ENCODE measurements at places on chromosomes 2 and 18.

DNA sequence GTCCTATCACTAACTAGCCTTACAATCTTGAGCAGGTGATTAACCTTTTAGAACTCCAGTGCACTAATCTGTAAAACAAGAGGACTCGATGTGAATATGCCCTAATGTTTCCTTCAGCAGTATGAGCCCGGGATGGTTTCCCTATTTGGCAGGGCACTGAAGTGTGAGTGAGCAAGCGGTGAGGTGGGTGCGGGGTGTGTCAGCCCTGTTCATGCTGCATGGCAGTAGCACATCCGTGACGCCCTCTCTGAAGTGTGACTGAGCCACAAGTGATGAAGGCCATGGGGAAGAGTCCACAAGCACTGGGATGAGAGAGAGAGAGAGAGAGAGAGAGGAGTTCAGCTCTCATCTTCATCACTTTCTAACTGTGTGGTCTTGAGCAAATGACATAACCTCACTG is 168.7 kb downstream of the SETBP1 start:
- no peak for DNase-seq

DNA sequence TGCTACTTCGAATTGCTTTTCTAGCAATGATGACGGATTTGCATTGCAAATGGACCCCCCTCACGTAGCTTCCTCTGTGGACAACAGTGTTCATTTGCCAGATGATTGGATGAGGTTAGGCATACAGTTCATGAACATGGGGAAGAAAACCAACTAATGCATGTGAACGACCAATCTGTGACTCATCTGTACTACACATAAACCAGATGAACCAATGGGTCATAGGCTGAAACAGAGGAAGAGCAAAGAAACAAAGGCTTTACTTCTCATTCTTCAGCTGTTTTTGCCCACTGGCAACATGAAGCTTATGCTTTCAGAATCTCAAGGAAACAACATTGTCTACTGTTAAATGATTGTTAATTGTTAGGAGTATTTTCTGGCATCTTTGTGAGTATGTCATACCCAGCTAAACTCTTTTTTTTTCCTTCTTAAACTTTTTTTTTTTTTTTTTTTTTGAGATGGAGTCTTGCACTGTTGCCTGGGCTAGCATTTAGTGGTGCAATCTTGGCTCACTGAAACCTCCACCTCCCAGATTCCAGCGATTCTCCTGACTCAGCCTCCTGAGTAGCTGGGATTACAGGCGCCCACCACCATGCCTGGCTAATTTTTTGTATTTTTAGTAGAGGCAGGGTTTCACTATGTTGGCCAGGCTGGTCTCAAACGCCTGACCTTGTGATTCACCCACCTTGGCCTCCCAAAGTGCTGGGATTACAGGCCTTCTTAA is 35.5 kb downstream of the EFEMP1 start:
- no peak for DNase-seq

- DNase-seq = no peak
These were observed 1038.0 kb upstream of the PIK3C3 start for GRCh38 chr18:40917056-40917455.

DNA sequence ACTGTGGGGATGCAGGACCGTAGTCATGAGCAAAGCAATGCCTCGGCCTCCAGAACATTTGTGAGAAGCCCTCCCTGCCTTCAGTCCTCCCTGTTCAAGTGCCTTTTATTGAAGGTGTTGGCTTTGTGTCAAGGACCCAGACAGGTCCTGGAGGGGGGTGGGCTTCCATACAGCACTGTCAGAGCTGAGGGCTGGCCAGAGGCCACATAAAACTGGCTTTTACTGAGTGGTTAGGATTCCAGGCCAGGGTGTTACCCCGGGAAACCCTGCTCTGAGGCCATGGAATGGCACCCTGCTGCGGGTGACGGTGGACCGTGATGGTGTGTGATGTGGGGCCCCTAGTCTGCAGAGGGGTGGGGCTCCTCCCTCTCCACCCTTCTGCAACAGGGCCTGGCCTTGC is 41.6 kb downstream of the TOGARAM2 start:
- no peak for DNase-seq

- no peak for DNase-seq
These were observed 134.9 kb upstream of the ZNF236 start for GRCh38 chr18:76687304-76687962.

DNA sequence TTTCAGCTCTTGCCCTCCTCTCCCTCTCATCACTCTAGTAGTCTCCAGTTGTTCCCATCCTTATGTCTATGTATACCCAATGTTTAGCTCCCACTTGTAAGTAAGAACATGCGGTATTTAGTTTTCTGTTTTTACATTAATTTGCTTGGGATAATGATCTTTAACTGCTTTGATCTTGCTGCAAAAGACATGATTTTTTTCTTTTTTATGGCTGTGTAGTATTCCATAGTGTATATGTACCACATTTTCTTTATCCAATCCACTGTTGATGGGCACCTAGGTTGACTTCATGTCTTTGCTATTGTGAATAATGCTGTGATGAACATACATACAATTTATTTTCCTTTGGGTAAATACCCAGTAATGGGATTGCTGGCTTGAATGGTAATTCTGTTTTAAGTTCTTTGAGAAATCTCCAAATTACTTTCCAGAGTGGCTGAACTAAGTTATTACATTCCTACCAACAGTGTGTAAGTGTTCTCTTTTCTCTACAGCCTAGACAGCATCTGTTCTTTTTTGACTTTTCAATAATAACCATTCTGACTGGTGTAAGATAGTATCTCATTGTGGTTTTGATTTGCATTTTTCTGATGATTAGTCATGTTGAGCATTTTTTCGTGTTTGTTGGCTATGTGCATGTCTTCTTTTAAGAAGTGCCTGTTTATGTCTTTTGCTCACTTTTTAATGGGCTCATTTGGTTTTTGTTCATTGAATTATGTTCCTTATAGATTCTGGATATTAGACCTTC is 179.6 kb upstream of the SLC39A10 start:
- DNase-seq = no peak

DNA sequence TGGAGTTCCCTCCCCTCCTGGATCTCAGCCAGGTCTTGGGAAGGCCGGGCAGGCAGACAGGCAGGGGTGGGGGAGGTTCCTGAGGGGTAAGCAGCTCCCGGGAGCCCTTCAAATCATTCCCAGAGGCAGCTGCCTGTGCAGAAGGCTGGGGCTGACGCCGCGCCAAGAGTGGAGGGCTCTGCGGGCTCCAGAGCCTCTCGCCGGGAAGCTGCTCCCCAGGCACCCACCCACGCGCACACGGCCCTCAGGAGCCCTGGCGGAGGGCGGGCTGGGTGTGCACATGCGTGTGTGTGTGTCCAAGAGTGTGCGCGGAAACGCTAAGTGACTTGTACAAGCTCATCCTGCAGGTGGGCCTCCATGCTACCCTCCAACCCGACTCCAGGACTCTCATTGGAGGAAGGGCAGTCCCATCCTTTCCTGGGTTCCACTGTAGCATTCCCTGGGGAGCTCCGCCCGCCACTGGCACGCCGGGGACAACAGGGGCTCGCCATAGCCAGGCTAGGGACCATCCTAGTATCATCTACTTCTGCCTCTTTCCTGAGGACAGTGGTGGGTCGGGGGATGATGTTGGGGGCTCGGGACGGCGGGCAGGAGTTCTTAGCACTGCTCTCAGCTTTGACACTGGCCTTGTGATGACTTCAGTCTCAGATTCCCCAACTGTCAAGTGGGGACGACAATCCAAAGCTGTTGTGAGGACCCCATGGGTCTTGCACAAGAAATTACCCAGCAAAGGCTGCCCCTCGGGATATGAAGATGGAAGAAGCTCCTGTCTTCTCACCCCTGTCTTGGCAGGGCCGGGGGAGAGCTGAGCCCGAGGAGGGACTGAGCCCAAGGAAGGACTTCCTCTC is 50.3 kb downstream of the INHBB start:
- DNase-seq = peak; percentile 44

DNA sequence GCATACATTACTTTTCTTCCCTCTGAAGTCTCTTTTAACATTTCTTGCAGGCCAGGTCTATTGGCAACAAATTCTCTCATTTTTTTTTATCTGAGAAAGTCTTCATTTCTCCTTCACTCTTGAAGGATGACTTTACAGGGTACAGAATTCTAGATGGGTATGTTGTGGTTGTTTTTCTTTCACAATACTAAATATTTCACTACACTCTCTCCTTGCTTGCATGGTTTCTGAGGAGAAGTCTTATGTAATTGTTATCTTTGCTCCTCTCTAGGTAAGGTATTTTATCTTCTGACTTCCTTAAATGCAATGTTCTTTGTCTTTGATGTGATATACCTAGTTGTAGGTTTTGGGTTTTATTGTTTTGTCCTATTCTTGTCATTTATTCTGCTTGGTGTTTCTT is 371.1 kb downstream of the FIGN start:
- DNase-seq = no peak

DNA sequence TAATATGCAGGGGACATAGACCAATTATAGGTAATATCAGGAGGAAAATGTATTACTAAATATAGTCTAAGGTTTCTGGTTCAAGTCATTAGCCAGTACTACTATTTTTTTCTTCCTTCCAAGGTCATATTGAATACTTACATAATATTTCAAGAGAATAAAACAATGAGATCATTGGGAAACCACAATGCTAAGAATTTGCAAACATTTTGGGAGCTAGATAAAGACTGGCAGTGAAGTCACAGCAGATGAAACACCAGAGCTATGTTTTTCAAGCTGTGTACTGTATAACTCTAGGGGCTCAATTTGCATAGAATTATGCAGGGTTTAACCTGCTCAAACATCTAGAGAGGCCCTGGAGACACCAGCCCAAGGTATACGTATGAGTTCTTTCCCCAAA is 80.5 kb upstream of the KCNH7 start:
- DNase-seq = no peak

DNA sequence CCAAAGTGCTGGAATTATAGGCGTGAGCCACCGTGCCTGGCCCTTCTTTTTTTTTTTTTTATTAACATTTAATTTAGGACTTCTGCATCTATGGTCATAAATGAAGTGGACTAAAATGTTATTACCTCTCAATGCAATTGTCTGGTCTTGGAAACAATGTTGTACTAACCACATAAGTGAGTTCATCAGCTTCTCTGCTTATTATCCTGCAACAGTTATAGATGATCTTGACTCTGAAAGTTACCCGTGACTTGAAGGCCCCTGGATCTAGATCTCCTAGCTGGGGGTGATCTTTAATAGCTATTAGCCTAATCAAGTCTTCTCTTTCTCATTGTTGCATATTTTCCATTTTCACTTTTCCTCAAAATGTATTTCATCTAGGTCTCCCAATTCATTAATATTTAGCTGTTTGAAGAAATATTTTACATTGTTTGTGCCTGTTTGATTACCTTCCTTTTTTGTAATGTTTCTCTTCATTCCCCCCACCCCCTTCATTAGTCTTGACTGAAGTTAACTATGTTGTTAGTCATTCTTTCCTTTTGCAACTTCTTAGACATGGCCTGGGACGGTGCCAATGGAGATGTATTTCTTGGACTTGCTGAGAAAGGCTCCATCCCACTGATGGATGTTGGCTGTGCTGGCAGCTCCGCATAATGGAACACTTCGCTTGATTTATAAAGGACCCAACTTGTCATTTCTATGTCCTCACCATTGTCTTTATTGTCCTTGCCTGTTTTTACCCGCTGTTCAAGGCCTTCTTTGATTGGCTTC is 141.6 kb upstream of the RIOK3 start:
- DNase-seq = no peak

GRCh38 chr2:1607236-1607920 is 136.9 kb downstream of the PXDN start:
- no peak for DNase-seq

DNA sequence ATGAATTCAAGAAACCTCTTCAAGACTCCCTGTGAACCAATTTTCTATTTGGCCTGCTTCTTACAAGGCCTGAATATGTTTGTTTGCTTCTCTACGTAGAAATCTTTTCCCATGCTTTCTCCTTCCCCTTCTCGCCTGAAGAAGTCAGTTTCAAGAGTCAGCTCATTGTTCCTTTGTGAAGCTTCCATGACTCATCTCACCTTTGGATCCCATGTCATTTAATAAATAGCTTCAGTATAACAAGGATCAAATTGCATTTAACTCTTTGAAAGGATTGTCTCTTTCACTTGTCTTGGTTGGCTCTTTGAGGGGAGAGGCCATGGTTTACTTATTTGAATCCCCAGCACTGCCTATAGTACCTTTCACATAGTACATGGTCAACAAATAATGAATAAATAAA is 28.4 kb downstream of the CPS1 start:
- DNase-seq = no peak

- no peak for DNase-seq
These were observed 8.9 kb downstream of the ECEL1 start for GRCh38 chr2:232478571-232479340.

DNA sequence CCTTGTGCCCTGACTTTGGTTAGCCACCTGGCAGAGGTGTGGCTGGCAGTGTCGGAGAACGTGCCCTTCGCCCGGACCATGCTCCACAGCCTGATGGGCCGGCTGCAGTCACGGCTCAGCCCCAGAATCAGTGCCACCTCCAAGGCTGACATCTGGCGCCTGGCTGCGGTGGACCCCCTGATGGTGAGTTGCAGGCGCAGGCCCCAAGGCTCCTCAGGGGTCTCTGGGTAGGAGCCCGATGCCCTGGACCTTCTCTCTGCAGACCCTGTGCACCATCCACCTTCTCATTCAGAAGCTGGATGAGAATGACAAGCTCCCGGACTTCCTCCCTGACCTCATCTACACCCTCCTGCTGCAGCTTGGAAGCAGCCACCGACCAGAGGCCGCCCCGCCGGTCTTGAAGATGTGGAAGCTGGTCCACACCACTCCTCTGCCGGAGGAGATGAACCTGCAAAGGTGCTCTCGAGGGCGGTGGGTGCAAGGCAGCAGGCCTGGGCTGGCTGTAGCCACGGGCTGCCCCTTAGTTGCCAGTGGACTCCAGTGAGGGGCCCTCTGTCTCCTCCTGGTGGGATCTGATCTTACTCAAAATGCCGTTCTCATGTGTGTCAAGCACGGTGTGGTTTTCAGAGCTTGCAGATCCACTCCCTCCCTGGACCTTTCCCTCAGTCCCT is 32.1 kb downstream of the HJURP start:
- no peak for DNase-seq

DNA sequence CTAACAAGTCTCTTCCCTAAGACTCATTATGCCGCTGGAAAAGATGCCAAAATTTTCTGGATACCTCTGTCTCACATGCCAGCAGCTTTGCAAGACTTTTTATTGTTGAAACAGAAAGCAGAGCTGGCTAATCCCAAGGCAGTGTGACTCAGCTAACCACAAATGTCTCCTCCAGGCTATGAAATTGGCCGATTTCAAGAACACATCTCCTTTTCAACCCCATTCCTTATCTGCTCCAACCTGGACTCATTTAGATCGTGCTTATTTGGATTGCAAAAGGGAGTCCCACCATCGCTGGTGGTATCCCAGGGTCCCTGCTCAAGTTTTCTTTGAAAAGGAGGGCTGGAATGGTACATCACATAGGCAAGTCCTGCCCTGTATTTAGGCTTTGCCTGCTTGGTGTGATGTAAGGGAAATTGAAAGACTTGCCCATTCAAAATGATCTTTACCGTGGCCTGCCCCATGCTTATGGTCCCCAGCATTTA is 26.3 kb downstream of the DHRS9 start:
- no peak for DNase-seq

- no peak for DNase-seq
These were observed 136.3 kb upstream of the SPATS2L start for GRCh38 chr2:200170221-200170620.

- DNase-seq = no peak
These were observed 48.7 kb downstream of the CAVIN2 start for GRCh38 chr2:191797942-191798876.

- no peak for DNase-seq
These were observed 297.5 kb downstream of the PIEZO2 start for GRCh38 chr18:10851824-10852319.
